ENCODE measurements at places on chromosomes 11 and 22.
A peak's percentile ranks its signal among the peaks of the same experiment; 100 is the strongest.

- peak; percentile 7 for DNase-seq
Measured at GRCh38 chr11:64516226-64516625, 74.8 kb upstream of the SLC22A12 start.

DNA sequence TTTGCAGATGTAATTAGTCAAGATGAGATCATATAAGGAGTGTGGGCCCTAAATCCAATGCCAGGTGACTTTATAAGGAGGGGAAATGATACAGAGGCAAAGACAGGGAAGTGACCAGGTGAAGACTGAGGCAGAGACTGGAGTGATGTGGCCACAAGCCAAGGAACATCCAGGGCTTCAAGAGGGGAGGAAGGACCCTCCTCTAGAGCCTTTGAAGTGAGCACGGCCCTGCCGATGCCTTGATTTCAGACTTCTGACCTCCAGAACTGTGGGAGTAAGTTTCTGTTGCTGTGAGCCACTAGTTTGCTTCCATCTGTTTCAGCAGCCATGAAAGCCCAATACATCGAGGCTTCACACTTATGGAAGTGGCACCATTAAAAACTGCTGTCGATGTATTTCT is 78.7 kb downstream of the SHANK2 start:
- no peak for DNase-seq

GRCh38 chr11:11420191-11420898 is 67.3 kb upstream of the CSNK2A3 start:
- no peak for DNase-seq

GRCh38 chr22:35375031-35375430 is 5.9 kb upstream of the HMOX1 start:
- peak; percentile 80 for DNase-seq

GRCh38 chr11:19276859-19277808 is 36.4 kb upstream of the E2F8 start:
- peak; percentile 69 for DNase-seq

DNA sequence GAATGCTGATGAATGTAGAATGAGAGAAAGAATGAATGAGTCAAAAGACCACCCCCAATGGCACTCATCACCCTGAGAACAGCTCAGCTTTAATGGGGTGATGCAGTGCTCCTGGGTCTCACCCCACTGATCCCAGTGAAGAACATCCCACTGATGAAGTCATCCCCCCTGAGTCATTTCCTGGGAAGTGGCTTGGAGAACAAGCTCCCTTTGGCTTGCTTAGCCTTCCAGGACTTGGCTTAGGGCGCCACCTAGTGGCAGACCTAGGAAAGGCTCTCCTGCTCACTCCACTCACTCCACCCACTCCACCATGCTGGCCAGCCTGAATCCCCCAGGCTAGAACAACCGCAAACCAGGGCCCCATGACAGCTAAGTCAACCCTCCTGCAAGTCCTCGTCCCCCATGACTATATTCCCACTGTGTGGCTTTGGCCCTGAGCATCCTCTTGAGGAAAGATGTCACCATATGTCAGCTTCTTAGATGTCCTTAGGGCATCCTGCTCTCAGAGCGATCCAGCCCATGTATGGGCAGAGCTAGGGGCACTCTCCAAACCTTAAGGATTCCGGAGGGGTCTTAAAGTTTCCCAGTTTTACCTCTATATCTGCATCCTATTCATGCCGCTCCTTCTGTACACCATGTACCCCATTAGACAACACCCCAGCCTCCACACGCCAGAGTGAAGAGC is 17.8 kb upstream of the TMPRSS13 start:
- DNase-seq: peak; percentile 38

DNA sequence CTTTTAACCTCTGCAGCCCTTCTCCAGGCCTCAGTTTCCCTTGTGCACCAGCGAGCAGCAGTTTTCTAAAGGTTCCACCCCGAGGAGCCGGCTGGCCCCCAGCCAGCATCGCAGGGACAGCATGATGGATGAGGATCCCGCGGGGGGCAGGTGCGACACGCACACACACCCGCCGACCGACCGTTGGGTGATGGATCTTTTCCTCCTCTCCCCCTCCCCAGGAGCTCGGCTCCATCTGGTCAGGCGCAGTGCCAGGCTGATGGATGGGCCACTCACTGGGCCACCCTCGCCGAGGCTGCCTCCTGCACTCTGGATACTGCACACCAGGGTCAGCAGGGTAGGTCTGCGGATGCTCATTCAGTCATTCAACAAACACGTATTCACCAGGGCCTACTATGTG is 12.8 kb upstream of the CABP7 start:
- DNase-seq: no peak

Measured in AML-193 (cell line).